ENCODE measurements at places on chromosomes 7 and 10.

GRCh38 chr10:63763744-63764143 lies 242.5 kb downstream of the REEP3 start:
- DNase-seq: no peak

- DNase-seq: peak; percentile 64
Measured at GRCh38 chr10:126092366-126093215, 196.2 kb downstream of the FANK1 start.

DNA sequence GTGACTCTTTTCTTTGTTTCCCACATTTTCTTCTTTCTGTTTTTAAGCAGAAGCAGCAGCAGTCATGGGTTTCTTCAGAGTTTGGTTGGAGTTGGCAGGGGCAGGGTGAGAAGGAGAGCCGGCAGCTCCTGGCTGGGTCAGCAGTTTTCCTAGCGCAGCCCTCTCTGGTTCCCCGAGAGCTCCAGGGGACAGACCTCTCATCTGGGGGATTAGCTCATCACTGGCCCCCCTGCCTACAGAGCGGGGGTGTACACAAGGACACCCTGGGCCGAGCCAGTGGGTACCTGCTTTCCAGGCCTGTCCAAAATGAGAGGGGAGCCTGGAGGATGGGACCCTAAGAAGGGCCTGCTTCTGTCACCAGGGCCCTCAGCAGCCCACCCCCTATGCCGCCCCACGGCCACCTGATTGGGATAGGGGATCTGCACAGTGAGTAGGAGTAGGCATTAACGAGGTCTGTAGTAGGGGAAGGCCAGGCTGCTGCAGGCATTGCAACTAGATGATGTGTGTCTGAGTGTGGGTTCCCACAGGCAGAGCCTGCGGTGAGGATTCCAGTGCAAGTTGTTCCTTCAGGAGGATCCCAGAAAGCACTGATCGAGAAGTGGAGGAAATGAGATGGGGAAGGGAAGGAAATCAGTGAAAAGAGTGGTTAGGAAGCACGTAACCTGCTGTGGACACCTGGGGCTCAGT lies 122.9 kb upstream of the PPIF start:
- no peak for DNase-seq

DNA sequence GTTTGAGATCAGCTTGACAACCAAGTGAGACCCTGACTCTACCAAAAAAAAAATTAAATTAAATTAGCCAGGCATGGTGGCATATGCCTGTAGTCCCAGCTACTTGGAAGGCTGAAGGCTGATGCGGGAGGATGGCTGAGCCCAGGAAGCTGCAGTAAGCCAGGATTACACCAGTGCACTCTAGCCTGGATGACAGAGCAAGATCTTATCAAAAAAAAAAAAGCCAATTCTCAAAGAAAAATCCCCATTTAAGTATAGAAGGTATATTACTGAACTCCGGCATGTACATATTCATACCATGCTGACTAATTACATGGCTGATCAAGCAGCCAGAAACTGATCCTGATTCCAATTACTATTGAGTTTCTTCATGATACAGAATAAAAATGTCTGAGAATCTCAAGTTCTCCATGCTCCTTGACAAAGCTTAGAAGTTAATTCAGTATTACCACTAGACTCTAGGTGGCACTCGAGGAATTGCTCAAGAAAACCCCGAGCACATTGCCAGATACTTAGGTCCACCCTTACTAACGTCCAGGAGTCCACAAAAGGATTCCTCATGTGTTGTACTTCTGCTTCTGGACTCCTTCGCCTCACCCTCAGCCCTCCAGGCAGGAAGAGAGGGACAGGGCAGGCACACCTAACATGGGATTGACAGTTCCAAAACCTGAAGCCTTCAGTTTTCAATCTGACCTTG lies 148.9 kb downstream of the PARD3 start:
- peak; percentile 58 for DNase-seq

DNA sequence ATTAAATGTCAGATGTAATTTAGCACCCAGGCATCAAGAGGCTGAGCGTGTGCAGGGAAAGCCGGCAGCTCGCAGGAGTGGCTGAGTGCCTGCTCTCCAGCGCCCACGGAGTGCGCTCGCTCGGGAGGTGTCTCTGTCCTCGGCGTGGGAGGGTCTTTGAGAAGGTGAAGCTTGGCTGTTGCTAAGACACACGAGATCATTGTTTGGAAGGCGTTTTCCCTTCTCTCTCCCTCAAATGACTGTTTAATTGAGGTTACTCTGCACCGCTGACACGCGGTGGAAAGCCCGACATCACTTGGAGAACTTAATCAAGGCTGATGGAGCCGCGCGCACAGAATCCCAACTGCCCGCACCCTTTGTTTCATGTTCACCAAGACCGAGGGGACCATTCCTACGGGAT lies 414.6 kb downstream of the DNAJB6 start:
- DNase-seq: no peak

DNA sequence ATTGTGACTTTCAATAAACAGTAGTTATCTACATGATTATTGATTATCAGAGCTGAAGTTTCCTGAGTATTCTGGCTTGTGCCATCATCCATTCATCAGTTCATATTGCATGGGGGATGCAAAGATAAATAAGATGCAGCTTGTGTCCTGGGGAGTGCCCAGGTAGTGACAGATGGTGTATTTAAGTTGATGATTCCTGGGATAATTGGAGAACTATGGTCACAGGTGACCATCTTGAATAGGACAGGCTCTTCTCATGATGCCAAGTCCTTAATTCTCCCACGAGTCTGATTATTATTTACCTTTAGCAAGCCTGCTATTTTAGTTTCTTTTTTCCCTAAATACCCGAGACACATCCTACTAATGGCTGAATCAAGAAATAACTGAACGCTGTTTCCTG lies 64.9 kb downstream of the PLPP4 start:
- DNase-seq: no peak

GRCh38 chr10:109620396-109620795 lies 302.9 kb downstream of the XPNPEP1 start:
- no peak for DNase-seq

- no peak for DNase-seq
Measured at GRCh38 chr7:78794101-78794500, 659.4 kb downstream of the MAGI2 start.

GRCh38 chr7:120064565-120064964 lies 208.4 kb upstream of the KCND2 start:
- no peak for DNase-seq

DNA sequence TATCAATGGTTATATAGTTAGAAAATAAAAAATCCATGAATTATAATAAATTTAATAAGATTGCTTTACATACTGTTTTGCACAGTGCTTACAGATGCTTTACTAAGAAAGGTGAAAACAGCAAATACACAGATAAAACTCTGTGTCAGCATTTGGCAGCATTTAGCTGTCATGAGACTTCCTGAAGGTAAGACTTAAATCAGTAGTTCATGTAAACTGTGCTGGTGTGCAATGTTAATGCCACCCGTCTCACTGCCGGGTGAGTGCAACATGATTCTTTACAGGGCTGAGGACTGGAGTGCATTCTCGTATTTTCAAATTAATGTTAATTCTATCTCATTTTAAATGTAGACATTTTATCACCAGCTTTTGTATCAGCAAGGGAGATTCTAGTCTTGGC lies 326.2 kb upstream of the POT1 start:
- DNase-seq: no peak

GRCh38 chr10:79982362-79982800 lies 33.5 kb upstream of the SFTPD start:
- no peak for DNase-seq

- DNase-seq: no peak
Measured at GRCh38 chr10:131902691-131903090, 1.9 kb downstream of the PPP2R2D start.

GRCh38 chr10:55476129-55476528 lies 675.1 kb upstream of the PCDH15 start:
- DNase-seq: no peak

GRCh38 chr10:125626671-125627070 lies 56.3 kb downstream of the TEX36 start:
- DNase-seq: no peak

DNA sequence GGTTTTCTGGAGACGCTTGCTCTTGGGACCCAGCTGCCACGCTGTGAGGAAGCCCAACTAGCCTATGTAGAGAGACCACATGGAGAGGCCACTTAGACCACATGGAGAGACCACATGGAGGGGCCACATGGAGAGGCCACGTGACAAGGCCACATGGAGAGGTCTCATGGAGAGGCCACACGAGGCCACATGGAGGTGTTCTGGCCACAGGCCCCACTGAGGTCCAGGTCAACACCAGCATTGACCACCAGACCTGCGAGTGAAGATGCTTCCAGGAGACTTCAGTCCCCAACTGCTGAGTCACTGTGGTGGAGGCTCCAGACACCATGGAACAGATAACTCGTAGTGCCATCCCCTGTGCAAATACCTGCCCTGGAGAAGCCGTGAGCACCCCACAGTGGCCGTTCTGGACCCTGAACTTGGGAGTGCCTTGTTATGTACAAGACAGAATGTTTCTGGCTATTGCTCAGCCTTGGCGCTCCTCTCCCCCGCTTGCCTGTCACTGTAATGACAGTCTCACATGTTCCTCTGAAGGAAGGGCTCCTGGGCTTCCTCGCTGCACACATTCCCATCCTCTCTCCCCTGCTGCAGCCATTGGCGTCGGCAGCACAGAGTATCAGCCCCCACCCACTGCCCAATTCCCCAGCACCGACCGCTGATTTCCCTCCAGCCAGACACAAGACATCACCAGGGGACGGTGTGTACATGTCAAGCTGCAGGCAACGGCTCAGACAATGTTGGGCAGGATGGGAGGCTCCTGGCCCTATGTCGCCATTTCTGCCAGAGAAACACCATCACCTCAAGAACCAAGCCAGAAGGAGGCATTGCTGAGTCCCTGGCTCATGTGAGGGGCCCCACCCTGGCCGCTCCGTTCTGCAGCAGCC lies 49.0 kb upstream of the TNRC18 start:
- DNase-seq: no peak

DNA sequence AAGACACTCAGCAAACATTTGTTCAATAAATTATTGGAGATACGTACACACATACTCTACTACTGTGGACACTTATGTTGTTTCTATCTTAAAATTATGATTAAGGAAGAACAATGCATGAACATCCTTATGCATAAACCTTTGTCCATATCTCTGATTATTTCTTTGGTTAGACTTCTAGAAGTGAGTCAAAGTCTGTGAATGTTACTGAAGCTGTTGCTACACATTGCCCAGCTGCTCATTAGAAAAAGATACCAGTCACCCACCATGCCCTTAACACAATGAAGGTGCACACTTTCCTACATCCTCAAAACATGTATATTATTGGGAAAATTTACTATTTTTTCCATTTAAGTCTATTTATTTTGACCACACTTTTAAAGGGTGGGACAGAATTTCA lies 1.4 kb upstream of the CLRN3 start:
- no peak for DNase-seq

GRCh38 chr7:38671911-38672905 lies 41.0 kb upstream of the AMPH start:
- peak; percentile 50 for DNase-seq

DNA sequence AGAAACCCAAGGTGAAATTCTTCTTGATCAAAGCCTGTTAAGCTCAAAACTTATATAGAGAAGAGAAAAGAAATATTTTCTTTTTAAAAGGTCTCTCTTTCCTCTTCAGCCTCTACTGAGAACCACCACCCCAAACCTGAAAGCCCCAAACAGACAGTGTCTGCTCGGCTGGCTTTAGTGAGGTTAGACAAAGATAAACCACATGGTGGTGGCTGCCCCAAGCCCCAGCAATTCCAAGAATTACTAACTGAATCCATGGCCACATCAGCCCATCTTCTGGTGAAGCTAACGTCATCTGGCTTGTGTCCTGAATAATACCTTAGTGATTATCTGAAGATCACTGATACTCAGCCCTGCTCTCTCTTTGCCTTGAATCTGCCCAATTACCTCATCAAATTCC lies 275.0 kb downstream of the ELMO1 start:
- no peak for DNase-seq

DNA sequence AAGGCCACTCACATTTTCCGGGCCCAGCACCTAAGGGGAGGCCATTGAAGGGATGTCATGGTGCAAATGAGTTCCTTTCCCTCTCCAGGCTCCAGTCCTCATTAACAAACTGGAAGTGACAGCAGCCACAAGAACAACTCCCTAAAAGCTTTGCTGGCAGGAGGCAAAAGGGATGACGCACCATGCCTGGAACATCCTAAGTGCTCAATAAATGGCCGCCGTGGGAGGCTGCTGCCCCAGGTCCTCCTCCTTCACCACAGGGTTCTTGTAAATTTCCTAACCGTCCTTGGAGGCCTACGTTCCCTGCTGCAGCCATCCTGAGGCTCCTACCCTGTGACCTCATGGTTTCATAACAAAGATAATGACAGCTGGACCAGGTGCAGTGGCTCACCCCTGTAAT lies 41.3 kb upstream of the CAMK1D start:
- DNase-seq: no peak
